ENCODE measurements at places on chromosomes 12 and 14.

DNA sequence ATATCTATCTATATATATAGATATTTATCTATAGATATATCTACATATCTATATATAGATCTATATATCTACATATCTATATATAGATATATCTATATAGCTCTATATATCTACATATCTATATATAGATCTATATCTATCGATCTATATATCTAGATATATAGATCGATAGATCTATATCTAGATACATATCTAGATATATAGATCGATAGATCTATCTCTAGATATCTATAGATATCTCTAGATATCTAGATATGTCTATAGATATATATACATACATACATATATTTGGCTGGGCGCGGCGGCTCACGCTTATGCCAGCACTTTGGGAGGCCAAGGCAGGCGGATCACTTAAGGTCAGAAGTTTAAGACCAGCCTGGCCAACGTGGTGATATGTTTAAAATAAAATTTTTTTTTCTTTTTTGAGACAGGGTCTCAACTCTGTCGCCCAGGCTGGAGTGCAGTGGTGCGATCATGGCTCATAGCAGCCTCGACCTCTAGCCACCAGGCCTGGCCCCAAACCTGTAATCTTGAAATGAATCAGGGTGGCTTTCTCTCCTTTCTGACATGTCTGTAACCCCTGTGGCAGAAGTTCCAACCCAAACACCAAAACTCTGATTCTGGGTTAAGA, 18.1 kb downstream of the ARPC3 start:
- no peak for DNase-seq

DNA sequence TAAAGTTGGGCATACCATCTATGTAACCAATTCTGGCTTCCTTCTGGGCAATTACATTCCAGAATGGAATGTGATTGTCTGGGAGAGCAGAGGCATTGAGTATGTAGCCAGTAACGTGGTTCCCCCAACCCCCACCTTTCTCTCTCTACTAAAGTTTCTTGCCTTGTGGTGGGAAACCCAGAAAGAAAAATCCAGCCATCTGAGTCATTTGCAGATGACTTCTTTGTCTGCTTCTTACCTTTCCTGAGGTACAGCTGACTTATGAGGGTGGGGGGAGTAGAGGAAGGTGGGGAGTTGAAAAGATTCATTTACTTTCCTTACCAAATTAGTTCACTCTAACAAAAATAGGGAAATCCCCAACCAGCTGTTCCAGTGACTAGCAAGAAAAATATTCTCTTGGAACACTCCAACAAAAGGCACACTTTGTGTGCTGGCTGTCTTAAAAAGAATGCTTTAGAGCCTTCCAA, 112.1 kb upstream of the FRMD6 start:
- no peak for DNase-seq

GRCh38 chr12:65100140-65100539, 21.0 kb downstream of the WIF1 start:
- no peak for DNase-seq

DNA sequence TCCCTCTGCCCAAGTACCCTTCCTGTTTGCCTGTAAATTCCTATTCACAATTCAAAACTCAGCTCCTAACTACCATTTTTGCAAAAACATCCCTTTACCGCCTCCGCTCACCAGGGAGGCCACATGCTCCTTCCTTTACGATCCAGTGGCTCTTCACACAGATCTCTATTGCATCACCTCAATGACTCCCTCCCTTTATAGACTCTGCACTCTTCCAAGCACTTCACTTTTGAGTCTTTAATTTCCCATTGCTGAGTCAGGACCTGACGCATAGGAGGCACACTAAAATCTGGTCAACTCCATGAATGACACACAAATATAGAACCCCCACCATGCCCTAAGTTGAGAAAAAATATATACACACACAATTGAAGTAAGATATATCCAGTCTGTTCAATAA, 45.9 kb downstream of the PPP1R13B start:
- no peak for DNase-seq

DNA sequence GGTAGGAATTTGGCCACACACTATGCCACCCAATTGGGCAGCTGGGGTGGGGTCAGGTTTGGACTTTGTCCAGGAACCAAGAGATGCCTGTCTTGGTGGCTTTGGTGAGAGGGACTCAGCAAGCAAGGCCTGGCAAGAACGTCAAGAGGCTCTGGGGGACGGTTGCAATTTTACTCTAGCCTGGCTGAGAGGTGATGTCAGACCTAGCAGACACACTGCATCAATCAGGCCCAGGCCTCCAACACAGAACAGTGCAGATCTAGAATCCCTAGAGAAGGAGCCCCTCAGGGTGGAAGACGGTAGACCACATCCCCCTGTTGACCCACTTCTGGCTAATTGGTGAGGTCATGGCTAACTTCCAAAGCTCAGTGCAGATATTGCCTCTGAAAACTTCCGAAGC, 1.6 kb upstream of the UNC119B start:
- DNase-seq: no peak

- no peak for DNase-seq
Measured at GRCh38 chr14:51138404-51139103, 43.6 kb upstream of the TRIM9 start.

DNA sequence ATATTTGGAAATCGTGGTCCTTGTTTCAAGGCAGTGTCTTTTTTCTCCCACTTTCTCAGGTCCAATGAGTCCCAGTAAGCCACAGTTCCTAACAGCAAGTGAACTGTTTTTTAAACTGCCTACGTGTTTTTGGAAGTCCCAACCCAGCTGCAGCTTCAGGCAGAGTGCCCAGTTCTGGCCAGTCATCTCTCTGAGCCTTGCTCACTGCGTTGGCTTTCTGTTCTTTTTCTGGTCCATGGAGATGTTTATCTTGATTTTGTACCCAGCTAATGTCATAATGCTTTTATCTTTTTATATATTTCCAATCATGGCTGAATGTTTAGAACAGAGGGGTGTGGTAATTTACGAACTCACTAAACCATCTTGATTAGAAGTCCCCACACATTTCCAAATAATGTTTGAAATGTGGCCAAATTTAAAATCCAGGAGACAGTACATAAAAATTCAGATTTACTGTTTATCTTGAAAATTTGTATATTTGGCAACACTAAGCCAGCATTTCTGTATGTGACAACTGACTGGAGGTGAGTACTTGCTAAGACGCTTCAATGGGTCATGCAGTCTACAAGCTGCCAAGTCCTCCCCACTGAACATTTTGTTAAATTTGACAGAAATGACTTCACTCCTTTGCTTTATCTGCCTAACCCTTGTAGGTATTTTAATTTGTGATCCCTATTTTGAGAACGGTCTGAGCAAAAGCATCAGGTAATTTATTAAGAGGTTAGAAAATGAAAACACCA, 46.1 kb upstream of the OTOGL start:
- no peak for DNase-seq

DNA sequence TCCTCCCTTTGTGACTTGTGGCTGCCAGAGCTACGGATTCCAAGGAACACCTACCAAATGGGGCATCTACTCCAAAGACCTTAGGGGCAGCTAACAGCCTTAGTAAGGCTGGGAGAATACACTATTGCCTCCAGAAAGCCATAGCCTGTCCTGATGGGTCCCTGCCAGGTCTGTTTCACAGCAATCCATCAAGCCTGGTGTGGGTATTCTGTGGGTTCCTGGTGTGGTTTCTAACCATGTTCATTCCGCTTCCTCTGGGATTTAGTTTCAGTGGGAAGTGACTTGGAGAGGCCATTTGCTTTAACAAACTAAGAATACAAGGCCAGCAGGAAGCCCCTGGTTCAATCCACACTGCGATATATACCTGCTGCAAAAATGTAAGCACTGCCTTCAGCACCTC, 220.5 kb downstream of the FOXN3 start:
- DNase-seq: no peak

DNA sequence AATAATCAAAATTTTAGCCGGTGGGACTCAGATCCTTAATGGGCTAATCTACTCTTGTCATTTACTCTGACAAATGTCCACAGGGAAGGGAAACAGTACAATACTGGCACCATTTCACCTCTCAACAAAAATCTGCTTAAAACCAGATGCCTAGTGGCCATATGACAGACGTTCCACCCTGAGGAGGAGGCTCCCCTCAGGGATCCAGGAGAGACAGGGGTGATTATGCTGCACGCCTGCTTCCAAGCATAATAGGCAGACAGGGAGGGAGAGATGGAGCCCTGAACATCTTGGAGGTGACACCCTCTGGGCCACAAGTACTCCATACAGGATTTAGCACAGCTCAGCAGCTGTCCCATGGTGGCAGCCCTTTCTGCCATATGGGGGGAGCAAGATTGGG, 24.8 kb upstream of the AKAP6 start:
- no peak for DNase-seq

GRCh38 chr12:67885375-67886169, 103.7 kb upstream of the IFNG-AS1 start:
- DNase-seq: no peak

Data from hypothalamus (tissue), 51 donors.